Activated T-helper 17 cell treated with anti-CD3 and anti-CD28 coated beads, Interleukin-2, amount 50 U/mL, for 72 hours (primary cell): ENCODE measurements at places on chromosomes 4 and X.

- no peak for ATAC-seq
Observed at GRCh38 chrX:149043401-149043800, 461.7 kb downstream of the IDS start.

DNA sequence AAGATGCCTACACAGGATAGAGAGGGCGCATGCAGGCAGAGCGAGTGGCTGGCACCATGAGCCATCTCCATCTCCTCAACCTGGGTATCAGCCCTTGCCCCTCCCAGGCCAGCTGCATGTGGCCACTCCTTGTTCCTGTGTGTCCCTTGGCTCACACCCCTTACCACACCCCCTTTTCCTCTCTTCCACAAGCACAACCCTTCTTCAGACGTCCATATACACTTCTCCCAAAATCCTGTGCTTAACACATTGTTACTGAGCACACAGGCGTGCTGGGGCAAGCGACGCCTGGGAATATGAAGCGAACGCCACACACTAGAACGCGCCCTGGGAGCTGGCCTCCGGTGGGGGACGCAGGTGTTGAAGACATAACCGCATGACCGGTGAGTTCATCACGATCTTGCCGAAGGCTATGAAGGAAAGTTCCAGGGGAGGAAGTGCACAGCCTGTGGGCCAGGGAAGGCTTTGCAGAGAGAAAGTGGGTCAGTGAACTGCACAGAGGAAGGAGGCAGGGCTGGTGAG is 19.1 kb upstream of the KIAA0232 start:
- no peak for ATAC-seq

DNA sequence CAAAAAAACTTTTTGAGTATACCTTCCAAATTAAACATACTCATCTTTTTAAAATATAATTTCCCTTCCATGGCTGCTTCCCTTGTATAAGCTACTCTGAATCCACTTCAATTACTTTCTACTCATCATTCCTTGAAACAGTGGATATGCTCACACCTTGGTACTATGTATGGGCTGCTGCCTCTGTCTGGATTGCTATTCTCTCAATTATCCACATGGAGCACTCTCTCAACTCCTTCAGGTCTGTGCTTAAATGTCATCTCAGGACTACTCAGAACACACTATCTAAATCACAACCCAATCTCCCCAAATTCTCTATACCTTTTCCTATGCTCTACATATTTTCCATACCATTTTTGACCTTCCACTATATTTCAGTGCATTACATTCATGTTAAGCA is 898.9 kb upstream of the EPHA5 start:
- ATAC-seq, result no peak

DNA sequence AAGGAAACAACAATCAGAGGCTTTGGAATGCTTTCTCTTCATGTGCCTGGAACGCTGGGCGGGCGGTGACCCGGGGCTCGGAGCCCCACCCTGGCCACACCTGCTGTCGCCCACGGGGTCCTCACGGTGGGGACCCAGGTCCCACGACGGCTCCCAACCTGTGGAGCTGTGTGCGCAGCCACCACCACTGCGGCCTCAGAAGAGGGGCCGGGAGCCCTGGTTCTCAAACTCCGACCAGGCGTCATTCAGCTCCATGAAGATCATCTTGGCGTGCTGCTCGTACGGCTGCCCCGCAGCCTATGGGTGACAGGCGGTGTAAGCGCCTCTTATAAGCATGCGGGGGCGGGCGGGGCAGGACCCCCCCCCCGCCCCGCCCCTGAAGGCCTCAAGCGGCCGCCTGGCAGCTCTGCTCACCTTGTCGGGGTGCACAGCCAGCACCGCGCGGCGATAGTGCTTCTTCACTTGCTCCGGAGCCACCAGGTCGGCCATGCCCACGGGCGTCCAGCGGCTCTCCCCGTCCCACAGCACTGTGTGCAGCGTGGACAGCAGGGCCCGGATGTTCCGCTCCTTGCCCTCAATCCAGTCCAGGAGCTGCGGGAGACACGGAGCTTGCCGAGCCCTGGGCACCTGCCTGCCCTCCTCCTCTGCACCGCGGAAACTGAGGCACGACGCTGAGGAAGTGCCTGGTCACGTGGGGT is 23.7 kb upstream of the CPLX1 start:
- no peak for ATAC-seq

- peak; percentile 82 for ATAC-seq
Observed at GRCh38 chr4:84966382-84967242, at the start of gene WDFY3. Gene WDFY3, minus strand, starts transcription at chr4:84966690. Its CDS starts 106,099 bp downstream, at chr4:84860591.
